Thymus (tissue), 14 donors: ENCODE measurements at places on chromosomes 12 and 14.
A peak's percentile ranks its signal among the peaks of the same experiment; 100 is the strongest.

DNA sequence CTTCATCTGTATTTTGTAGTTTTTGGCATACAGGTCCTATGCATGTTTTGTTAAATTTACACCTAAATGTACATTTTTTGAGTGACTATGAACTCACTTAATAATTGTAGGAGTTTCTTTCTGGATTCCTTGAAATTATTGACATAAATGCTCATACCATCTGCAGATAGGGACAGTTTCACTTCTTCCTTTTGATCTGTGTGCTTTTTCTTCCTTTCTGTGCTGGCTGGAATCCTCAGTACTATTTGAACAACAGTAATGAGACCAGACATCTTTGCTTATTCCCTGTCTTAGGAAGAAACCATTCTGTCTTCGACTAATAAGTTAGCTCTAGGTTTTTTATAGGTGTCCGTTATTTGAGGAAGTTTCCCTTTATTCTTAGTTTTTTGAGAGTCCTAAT, 110.3 kb downstream of the ADGRD1 start:
- DNase-seq, result no peak

GRCh38 chr12:100141666-100141997, 1.0 kb downstream of the BLTP3B start:
- peak; percentile 21 for DNase-seq

DNA sequence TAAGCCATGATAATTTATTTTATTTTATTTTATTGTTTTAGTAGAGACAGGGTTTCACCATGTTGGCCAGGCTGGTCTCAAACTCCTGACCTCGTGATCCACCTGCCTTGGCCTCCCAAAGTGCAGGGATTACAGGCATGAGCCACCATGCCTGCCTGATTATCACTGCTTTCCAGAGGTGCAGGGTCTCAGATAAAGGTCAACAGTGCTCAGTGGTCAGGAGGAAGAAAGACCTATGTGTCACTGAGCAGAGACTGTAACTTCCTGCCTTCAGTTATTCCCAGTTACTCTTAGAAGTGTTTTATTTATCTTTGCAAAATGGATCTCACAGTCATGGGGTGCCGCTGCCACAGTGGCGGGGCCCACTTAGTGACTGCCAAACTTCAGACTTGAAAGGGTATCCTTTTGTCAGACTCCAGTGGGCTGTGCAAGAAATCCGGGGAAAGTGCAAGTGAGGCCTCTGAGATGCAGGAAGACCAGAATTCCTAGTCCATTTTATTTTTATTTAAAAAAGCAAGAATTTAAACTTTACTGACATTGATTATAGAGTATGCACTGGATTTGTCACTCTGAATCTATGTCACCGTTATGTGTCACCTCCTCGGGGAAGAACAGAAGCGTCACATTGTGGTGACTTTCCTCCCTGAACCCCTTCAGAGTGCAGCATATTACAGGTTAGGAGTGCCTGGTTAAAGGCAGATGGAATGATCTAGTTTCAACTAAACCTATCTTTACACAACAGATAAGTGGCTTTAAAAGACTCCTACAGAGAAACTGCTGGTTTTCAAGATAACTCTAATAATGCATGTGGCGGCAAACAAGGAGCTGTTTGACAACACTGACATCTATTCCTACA, 59.1 kb upstream of the BICD1 start:
- DNase-seq, result no peak

DNA sequence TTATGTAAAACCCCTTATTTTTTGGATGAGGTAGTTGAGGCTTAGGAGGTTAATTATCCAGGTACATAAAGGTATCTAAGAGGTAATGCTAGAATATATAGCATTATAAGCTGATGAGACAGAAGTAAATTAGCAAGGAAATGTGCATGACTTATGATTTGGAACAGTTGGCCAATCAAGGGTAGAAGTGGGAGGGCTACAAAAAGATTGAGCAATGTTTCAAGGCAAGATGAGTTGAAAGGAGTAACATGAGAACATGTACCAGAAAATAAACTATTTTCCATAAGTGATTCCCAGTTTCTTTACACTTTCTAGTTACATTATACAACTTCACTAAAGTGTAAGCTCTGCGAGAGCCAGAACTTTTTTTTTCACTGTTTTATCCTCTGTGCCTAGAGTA, 290.9 kb downstream of the LRIG3 start:
- DNase-seq, result no peak

DNA sequence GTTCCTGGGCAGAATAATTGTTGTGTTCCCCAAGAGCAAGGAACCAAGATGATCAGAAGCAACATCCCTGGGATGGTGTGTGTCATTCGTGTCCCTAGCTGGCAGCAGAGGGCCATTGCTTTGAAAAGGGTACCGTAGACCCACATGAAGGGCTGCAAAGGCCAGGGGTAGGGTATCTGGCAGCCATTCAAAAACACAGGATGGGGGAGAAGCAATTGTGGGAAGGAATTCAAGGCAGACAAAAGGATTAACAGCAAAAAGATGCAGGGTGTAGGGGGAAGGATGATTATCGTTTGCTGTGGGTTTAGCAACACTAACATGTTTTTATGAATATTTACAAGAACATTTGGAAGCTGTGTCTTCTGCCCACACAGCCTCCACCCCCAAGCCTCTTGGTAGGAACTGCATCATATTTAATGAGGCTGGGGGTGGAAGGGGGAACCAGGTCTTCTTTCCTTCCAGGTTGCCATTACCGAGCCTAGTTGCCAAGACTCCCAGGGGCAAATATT, 169.0 kb upstream of the G2E3 start:
- DNase-seq, result no peak

- DNase-seq, result no peak
These were observed 33.8 kb upstream of the GPATCH2L start for GRCh38 chr14:76117789-76118484.

- DNase-seq, result no peak
These were observed 158.4 kb downstream of the CHST11 start for GRCh38 chr12:104615048-104615561.

- no peak for DNase-seq
These were observed 195.4 kb upstream of the ARHGAP5 start for GRCh38 chr14:31881531-31882310.

- DNase-seq, result no peak
These were observed 241.4 kb downstream of the TMEM117 start for GRCh38 chr12:44077294-44077693.

GRCh38 chr14:30242744-30243143, 315.1 kb upstream of the PRKD1 start:
- DNase-seq, result no peak
